NCI-H526 treated with DMSO at 0.1 percent for 48 hours (cell line): ENCODE measurements at places on chromosomes 16 and 17.

DNA sequence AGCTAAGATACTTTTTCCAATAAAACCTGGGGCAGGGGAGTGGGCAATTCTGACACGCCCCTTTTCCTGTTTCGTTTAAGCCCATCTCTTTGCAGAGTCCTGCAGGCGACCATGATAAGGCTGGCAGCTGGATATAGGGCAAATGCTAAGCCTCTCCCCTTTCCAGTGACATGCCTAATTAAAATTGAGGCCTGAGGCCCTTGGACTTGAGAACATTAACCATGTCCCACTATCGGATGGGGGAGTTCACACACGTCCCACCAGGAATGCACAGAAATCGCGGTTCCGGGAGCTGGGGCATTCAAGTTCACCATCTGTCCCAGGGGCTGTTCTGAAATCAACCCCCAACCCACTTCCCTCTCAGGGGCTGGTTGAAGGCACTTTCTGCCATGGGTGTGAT lies 109.2 kb upstream of the FOXF1 start:
- no peak for DNase-seq

- no peak for DNase-seq
These were observed 11.6 kb downstream of the FLOT2 start for GRCh38 chr17:28885951-28886350.

GRCh38 chr16:85384833-85385462 lies 228.2 kb upstream of the GSE1 start:
- DNase-seq: peak; percentile 79

DNA sequence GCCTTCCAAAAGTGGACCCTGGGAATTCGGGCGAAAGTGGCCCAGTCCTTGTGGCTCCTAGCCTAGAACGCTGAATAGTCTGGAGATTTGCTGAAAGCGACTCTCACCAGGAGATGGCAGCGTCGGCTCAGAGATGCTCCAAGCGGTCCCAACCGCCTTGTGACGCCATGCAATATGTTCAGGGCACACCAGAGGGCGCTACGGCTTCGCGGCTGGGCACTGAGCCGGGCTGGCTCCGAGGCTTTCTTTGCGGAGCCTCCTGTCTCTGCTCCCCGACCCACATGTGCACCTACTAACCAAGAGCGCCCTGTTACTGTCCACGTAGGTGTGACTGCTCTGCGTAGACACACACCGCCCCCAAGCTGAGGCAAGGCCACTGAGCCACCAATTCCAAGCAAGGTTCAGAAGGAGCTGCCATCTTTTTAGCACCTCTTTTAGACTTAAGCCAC lies 36.9 kb downstream of the SYCE1L start:
- peak; percentile 59 for DNase-seq

GRCh38 chr17:51161541-51161940 lies 4.7 kb upstream of the NME2 start:
- DNase-seq: no peak

DNA sequence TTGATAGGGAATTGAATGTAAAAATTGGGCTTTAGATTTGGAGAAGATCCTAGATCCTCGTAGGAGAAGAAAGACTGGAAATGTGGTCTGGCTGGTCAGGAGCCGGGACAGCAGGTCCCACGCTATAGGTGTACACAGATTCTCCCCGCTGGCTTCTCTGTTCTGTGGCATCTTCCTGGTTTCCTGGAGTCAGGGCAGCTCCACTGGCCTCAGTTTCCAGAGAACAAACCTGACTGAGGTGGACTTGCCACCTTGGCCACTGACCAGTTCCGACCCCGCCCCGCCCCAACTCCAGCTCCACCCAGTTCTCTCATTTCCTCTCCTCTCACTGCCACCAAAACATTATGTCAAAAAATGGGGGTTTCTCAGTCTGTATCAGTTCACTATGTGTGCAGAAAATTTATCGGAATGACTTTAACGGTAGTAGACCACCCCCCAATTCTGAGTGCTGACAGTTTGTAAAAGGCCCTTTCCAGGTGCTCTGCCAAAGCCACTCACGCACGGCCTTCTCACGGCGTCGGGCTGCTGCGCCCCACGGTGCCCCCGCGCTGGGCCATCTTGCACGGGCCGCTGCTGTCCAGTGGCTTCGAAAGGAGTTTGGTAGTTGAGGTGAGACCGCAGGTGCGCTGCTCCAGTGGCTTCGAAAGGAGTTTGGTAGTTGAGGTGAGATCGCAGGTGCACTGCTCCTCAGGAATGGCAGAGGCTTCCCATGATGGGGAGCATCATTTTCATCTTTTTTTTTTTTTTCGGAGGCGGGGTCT lies 161.4 kb upstream of the CHMP6 start:
- DNase-seq: no peak

- no peak for DNase-seq
These were observed 40.9 kb downstream of the RAP1GAP2 start for GRCh38 chr17:2837147-2837561.

GRCh38 chr16:49749816-49750215 lies 106.1 kb downstream of the ZNF423 start:
- no peak for DNase-seq

- no peak for DNase-seq
These were observed 21.0 kb upstream of the ZNF469 start for GRCh38 chr16:88361775-88362174.

DNA sequence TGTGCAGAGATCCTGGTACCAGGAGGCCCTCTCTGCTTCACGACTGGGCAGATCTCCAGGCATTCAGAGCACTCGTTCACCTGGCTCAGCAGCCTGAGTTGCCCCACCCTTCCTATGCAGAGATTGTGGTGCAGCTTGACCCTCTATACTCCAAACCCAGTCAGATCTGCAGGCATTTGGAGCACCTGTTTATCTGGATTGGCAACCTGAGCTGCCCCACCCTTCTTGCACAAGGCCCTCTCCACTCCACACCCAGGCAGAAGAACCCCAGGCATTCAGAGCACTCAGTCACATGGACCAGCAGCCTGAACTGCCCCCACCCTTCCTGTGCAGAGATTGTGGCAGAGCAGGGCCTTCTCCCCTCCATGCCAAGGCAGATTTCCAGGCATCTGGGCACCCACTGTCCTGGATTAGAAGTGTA lies 88.4 kb upstream of the CDH5 start:
- DNase-seq: no peak

- DNase-seq: no peak
These were observed 475.2 kb upstream of the WSB1 start for GRCh38 chr17:26818736-26819135.

- no peak for DNase-seq
These were observed 241.8 kb downstream of the C16orf95 start for GRCh38 chr16:87075319-87075860.

DNA sequence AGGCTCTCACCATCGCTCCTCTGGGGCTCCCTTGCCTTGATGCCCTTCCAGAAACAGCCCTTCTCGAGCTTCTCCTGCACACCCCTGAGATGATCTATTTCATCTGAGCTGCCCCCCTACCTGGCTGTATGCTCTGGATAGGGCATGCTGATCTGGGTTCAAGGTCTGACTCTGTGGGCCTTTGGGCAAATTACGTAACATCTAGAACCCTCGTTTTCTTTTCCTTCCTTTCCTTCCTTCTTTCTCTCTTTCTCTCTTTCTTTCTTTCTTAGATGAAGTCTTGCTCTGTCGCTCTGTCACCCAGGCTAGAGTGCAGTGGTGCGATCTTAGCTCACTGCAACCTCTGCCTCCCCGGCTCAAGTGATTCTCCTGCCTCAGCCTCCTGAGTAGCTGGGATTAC lies 20.3 kb downstream of the TNS4 start:
- DNase-seq: no peak

DNA sequence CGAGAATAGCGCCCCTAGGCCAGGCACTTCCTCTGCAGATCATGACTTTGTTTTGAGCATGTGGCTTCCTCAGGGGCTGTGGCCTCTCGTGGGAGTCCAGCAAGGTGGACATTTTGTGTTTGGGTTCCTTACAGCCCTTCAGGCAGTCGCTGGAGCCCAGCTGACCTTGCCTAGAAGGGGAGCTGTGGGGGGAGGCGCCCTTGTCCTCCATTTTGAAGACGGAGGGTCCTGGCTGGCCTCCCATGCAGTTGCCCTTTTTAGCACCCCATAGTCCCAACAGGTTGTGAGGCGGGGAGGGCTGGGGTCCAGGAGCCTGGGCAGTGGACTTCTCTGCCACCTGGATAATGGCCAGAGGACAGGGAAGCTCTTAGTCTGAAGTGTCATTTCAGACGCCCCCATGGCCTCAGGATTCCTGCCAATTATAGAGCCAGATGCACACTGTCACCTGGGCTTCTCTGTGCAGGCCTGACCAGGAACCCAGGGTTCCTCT lies 1.4 kb downstream of the SOST start:
- no peak for DNase-seq

DNA sequence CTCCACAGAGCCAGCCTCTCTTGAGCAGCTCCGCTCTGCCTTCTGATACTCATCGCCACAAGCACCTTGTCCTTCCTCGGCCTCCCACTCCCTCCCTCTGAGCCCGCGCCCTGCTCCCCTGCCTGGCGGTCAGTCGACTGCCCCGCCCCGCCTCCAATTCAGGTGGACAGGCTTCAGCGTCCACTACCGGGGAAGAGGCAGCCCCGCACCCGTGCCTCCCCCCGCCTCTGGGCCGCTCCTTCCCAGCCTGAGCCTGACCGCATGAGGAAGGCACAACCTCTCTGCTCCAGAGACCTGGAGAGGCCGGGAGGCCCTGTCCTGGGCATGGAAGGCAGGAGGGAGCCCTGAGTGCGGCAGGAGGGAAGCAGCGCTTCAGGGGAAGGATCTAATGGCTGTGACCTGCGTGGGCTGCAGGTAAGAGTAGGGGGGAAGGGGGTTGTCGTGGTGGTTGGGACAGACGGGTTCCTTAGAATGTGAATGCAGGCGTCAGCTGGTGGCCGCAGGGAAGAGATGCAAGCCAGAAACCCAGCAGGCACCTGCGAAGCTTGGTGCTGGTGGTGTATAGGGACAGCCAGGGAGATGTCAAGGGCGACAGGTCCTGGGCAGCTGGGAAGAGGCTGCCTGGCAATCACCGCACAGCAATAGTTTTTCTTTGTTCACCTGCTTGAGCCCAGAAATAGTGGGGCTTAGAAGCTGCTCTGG lies 3.0 kb upstream of the SLC6A4 start:
- no peak for DNase-seq

GRCh38 chr16:57736419-57737351 lies 1.1 kb downstream of the KATNB1 start:
- DNase-seq: no peak

- DNase-seq: peak; percentile 9
These were observed 11.9 kb downstream of the ZBTB4 start for GRCh38 chr17:7467498-7467897.

- DNase-seq: no peak
These were observed 273.5 kb upstream of the IRX5 start for GRCh38 chr16:54657058-54657708.

DNA sequence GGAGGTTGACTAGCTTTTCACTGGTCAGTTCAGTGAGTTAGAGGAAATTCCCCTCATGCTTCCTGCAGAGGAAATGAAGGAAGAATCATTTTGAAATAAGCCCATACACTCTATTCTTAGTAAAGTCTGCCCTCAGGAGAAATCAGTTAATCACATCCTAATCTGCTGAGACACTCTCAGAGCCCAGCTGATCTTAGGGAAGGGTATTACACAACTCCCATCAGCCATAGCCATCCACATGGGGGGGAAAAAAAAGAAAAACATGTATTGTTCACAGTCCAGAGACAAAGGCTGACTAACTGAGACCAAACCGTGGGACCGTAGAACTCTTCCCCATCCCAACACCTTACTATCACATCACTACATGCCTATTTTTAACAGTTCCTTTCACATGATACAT lies 722.3 kb downstream of the CDH8 start:
- no peak for DNase-seq

DNA sequence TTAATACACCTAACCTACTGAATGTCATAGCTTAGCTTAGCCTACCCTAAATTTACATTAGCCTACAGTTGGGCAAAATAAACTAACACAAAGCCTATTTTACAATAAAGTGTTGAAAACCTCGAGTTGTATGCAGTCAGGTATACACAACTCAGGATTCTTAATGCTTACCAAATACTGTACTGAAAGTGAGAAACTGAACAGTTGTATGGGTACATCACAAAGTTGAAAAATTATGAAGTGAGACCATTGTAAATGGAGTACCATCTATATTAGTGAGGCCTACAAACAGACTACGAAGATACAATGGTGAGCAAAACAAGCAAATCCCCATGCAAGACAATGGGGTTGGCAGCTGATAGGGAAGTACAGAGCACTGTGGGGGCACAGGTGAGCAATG lies 79.7 kb downstream of the VAT1L start:
- DNase-seq: no peak

DNA sequence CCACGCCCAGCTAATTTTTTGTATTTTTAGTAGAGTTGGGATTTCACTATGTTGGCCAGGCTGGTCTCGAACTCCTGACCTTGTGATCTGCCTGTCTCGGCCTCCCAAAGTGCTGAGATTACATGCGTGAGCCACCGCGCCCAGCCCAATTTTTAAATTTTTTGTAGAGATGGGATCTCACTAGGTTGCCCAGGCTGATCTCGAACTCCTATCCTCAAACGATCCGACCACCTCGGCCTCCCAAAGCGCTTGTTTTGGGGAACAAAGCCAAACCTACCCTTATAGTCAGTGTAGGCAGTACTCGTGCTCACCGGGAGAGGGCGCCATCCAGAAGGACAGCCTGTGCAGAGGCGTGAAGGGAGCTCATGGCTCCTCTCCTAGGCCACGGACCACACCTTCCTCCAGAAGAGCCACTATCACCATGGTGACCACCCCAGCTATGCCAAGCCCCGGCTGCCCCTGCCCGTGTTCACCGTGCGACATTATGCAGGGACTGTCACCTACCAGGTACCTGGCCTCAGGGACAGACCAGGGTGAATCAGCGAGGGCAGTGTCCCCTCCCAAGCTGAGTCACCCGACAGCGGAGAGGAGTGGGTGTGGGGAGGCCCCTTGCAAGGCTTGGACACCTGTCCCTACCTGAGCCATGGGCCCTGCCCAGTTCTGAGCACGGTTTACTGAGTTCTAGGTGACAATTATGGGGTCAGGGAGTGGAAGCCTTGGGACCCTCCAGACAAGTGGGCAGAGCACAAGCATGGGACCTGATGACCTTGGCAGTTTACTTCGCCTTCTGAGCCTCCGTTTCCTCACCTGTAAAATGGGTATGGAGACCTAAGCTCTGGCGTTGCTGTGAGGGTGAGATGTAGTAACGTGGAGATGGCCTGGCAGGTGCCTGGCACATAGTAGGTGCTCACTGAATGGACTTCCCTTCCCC lies 13.7 kb downstream of the MYO15B start:
- DNase-seq: peak; percentile 43

GRCh38 chr16:77220427-77220826 lies 21.2 kb downstream of the SYCE1L start:
- no peak for DNase-seq

- no peak for DNase-seq
These were observed 39.5 kb downstream of the USP7 start for GRCh38 chr16:8924214-8924613.

GRCh38 chr17:76438906-76439305 lies 14.0 kb downstream of the UBE2O start:
- DNase-seq: no peak
